ENCODE measurements at places on chromosomes 2 and 18.

GRCh38 chr2:110748489-110748867, 16.1 kb downstream of the ACOXL start:
- DNase-seq = peak; percentile 43

DNA sequence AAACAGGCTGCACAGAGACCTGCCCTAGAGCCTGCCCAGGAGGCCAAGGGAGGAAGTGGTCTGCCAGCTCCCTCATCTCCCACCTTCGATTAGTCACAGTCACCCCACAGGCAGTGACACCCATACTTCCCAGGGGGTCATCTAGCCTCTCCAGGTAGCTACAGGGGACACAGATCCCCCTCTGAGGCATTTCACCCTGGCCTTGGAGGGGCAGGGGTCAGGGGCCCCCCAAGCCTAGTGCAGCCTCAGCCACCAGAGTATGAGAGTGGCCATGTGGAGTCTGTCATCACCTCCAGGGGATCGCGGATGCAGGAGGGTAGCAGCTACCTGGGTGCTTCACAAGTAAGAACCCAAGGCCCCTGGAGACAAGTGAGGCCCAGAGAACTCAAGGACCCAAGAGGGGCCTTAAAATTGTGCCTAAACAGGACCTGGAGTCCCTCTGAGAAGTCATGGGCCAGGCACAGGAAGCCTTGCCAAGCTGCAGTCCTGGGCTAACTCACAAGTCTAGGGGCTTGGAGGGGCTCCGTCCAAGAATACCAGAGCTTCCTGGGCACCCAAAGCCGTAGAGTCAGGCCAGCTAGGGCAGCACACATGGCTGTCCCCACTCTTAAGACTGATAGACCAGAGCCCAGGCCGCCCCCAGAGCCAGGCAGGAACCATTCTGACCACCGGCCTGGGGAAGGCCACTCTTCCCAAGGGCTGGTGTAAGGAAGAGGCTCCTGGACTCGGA, 354.3 kb upstream of the ID2 start:
- no peak for DNase-seq

DNA sequence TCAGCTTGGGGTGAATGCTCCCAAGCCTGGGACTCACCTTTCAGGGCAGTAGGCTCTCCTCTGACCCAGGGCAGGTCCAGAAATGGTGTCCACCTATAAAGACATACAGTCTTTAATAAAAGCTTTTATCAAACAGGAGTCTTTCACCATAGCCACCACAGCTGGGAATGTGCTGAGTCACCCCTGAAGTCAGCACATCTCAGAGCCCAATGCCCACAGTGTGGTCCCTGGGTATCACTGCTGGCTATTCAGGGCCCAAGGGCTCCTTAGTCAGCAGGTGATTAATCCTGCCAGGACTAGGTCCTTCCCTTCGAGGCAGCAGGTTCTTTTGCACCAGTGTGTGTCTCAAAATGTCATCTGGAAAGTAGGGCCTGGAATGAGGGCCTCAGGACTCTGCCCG, 181.9 kb downstream of the MEMO1 start:
- DNase-seq = no peak

GRCh38 chr18:33928231-33928630, 296.5 kb downstream of the NOL4 start:
- DNase-seq = no peak

DNA sequence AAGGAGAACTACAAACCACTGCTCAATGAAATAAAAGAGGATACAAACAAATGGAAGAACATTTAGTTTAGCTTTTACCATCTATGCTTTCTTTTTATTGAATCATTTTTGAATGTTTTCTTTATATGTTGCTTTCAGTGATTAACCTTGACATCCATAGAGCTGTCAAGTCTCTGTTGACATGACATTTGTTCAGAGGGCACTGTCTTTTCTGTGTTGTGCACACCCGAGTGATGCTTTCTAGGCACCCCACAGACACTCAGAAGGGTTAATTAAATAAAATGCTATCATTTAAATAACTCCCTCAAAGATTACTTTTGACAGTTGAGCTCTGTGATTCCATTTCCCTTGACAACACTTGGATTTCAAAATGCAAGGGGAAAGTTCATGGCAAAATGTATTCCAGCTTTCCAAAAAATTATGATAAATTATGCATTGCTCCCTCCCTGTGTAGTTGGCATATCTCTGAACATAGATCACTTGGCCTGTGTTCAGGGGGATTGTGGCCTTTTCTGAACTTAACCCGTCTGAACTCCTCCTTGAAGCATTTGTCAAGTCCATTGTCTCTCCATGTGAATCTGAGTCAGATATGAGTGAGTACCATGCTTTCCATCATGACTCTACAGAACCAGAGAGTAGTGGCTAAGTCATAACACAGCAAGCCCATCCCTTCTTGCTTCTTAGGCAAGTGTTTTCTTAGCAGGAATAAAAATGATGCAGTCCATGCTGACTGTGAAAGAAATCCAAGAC, 372.6 kb downstream of the RPRM start:
- DNase-seq = no peak

- no peak for DNase-seq
Measured at GRCh38 chr2:133296401-133296800, 271.9 kb downstream of the NCKAP5 start.
